ENCODE measurements at places on chromosomes 2 and 18.

DNA sequence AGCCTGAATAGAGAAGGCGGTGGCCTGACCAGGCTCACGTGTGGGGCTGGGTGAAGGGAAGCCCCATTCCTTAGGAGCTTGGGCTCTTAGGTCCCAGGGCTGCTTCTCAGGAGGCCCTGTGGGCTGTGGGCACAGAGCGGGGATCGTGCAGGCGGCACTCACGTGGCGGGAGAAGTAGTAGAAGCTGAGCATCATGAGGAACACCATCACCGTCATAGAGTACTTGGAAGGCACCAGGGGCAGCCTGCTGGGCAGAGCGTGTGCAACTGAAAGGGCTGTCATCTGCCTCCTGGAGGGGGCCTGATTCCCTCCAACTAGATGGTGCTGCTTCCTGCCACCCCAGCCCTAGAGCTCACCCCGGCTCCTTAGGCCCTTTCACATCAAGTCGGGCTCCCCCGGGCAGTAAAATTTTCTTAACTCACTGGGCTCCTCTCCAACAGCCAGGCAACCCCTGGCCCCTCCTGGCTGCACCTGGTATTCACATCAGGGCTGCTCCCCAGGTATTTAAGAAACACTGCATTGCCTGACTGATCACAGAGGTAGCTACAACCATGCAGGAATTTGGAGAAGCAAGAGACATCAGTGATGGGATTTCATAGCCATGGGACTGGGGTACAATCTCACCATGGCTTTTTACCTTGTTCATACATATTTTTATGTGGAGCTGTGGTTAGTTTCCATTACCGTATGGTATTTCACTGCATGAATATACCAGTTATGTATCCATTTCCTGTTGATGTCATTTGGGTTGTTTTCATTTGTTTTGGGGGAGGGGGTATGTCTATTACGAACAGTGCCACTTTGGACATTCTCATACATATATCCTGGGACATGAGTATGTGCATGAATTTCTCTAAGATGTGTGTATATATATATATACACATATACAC, 32.9 kb downstream of the CENPO start:
- no peak for DNase-seq

DNA sequence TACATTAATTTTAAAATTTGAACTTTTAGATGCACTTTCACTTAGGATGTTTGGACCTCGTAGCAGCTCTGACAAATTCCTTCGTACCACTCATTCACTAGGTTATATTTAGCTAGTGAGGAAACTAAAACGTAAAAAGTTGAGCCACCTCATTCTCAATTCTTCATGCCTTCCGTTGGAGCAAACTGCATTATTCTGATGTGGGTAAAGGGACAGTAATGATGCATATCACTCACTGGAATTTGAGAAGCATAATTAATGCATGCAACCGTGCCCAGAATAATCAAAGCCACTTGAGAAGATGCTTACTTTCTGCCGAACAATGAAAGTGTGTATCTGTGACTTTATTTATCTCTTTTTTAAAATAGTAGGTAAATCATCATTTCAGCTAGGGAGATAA, 2.2 kb downstream of the CNOT9 start:
- DNase-seq: peak; percentile 15

- no peak for DNase-seq
Observed at GRCh38 chr2:147149575-147150240, 695.1 kb upstream of the ACVR2A start.

- no peak for DNase-seq
Observed at GRCh38 chr18:23730857-23731256, 41.6 kb downstream of the LAMA3 start.

DNA sequence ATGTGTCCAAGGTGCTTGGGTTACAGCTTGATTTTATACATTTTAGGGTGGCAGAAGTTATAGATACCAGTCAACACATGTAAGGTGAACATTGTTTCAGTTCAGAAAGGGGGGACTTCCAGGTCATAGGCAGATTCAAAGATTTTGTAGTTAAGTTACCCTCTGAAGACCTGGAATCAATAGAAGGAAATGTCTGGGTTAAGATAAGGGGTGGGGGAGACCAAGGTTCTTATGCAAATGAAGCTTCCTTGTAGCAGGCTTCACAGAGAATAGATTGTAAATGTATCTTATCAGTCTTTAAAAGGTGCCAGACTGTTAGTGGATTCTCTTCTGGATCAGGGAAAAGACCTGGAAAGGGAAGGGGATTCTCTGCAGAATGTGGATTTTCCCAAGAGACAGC, 42.4 kb downstream of the BMPR2 start:
- DNase-seq: no peak

GRCh38 chr2:110997331-110998045, 123.2 kb upstream of the BCL2L11 start:
- DNase-seq: no peak

DNA sequence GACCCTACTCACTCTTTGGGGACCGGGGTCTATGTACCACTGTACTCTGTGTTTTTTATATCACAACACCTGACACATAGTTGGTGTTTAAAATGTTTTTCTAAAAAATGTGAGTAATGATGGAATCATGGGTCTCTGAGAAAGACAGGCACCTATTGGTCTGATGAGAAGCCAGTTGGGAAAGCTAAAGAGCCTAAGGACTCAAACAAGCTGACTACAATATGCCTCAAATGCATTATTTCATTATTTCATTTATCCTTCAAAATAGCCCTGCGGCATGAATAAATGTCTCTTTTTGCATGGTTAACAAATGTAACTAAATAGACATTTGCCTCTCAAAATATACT, 102.9 kb upstream of the SCN1A start:
- no peak for DNase-seq

DNA sequence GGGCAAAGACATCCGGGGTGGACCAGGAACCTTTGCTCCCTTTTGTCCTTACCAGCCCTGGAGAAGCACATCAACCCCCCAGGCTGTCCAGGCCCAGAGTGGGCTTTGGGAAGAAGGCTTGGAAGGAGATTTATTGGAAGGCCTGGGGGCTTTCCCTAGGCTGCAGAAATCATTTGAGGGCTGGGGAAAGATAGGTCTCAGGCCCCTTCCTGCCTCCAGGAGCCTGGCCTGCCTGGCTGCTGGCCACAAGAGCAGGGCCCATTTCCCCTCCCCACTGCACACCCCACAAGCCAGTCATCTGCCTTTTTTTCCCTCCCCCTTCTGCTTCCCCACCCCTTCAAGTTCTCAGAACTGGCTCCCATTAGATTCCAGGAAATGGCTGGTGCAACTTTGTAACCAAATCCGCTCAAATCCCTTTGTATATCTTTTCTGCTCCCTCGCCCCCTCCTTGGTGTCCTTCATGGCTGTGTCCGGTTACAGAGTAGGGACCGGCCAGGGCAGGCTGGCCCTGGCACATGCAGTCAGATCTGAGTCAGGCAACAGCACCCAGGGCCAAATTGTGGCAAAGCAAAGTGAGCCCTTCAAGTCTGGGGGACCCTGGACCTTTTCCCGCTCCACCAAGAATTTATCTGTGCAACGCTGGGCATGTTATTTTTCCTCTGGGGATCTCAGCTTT, 20.8 kb upstream of the TNP1 start:
- DNase-seq: no peak

DNA sequence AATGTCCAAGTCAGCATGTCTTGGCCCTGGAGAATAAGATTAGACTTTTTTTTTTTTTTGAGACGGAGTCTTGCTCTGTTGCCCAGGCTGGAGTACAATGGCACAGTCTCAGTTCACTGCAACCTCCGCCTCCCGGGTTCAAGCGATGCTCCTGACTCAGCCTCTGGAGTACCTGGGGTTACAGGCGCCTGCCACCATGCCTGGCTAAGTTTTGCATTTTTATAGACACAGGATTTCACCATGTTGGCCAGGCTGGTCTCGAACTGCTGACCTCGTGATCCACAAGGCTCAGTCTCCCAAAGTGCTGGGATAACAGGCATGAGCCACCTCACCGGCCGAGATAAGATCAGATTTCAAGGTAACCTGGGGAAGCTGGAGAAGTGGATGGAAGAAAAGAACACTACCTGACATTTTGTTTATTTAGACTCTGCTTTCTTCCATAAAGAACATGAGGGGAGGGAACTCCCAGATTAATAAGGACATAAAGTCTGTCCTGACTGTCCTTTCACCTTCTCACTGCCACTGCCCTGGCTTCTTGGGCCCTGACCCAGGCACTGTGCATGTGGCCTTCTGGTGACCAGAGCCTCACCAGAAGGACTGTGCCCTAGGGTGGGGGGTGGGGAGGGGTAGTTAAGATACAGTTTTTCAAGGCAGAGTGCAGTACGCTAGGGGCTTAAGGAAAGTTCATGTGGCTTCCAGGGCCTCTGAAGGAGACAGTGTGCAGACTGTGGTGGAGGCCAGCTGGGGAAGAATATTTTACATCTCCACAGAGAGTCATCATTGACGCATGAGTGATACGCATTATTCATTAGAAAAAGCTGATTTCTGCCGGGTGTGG, 4.8 kb upstream of the IMPA2 start:
- DNase-seq: no peak

GRCh38 chr18:2654928-2655177, 673 bp upstream of the SMCHD1 start:
- DNase-seq: peak; percentile 65

DNA sequence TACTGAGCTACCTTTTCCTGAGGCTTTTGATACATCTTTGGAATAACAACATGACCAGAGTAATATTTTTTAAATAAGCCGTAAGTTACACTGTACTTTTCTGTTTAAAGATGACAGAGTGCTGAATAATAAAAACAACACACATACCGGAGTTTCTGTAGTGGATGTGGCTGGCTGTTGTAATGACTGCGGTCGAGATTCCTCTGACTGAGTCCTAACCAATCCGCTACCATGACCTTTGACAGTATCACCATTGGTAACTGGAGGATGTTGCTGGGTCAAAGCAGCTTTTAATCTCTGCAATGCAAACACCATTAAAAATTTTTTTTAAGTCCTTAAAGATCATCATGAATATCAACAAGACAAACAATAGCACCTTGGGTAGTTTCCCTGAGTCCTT, 70.7 kb downstream of the ATF2 start:
- no peak for DNase-seq

- DNase-seq: no peak
Observed at GRCh38 chr2:141968433-141968832, 162.4 kb downstream of the LRP1B start.

DNA sequence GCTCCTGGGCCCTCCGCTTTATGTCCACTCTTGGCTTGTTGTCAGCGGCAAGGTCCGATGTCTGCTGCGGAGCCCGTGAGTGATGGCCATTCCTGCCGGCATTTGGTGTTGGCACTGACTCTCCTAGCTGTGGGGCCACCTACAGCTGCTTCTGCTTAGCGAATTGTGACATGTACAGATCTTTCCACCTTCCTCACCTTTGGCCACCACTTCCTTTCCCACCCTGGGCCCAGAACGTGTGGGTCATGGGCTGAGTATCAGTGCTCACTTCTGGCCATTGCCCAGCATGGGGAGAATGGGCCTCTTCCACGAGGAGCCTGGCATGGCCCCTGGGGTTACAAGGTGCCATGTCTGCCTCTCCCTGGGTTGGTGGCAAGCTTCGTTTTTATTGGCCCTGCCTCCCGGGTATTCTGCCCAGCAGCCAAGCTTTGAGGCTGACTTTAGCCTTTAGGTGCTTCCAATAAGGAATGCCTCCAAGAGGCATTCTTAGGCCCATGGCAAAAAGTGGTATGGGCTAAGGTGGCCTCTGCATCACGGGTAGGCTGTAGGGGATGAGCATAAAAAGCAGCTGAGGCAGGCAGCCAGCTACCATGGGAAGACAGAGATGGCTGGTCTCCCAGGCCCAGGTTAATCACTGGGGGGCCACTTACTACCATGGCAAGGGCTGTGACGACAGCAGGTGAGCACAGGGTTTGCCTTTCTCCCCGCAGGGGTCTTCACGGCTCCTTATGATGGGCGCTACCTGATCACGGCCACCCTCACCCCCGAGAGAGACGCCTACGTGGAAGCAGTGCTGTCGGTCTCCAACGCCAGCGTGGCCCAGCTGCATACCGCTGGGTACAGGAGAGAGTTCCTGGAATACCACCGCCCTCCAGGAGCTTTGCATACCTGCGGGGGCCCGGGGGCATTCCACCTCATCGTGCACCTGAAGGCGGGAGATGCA, 65.8 kb downstream of the EMILIN2 start:
- DNase-seq: no peak

GRCh38 chr2:71560638-71561011, 107.3 kb downstream of the DYSF start:
- no peak for DNase-seq

- DNase-seq: peak; percentile 48
Observed at GRCh38 chr18:59996370-59996966, 96.7 kb downstream of the PMAIP1 start.

GRCh38 chr2:95166065-95166763, 605 bp downstream of the ZNF2 start:
- DNase-seq: no peak

- peak; percentile 47 for DNase-seq
Observed at GRCh38 chr2:206423147-206423546, 20.2 kb upstream of the ADAM23 start.

GRCh38 chr2:65557616-65558573, 125.5 kb upstream of the SPRED2 start:
- DNase-seq: no peak

- no peak for DNase-seq
Observed at GRCh38 chr2:45915523-45915922, 264.0 kb downstream of the PRKCE start.

DNA sequence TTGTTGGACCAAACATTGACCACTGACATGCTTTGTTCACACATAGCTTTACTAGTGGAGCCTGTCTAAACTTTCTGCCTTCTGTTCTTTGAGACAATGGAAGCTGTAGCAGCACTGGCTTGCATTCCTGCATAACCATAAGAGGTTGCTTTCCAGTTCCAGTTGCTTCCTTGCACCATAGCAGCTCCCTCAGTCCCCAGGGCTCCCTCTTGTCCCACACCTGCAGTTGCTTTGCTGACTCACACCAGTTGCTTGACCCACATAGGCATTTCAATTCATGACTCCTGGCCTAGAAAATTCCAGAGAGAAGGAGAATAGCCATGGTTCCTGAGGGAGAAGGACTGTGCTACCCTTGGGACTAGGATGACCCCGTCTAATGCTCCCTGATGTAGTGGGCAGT, 20.9 kb downstream of the SGPP2 start:
- no peak for DNase-seq

DNA sequence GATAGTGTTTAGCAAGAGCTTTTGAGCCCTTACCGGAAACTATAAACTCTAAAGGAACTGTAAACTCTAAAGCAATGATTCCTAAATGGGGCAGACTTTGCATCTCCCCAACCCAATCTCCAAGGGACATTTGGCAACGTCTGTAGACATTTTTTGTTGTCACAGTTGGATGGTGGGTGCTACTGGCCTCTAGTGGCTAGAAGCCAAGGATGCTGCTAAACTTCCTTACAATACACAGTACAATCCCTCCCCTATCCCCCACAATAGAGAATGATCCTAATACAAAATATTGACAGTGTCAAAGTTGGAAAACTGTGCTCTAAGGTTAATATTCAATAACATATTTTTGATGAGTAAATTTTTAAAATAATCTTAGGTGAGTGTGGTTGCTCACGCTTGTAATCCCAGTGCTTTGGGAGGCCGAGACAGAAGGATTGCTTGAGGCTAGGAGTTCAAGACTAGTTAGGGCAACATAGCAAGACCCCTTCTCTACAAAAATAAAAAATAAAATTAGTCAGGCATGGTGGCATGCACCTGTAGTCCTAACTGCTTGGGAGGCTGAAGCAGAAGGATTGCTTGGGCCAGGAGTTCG, 66.7 kb downstream of the PTPN4 start:
- DNase-seq: peak; percentile 55

All from GM12865 (cell line).